Neural crest cell (in vitro differentiated cells): ENCODE measurements at places on chromosomes 2 and 18. TPM values are rescaled to one million over a fixed set of nuclear protein-coding genes. Genes with fewer than 3 reads are reported as not detected.
A peak's percentile ranks its signal among the peaks of the same experiment; 100 is the strongest.

SPC25 gene
- total RNA-seq = 39.3 and 40.8 TPM in 2 replicates

CHRND gene
- total RNA-seq = 4.1 and 5.8 TPM in 2 replicates

- no peaks in the 10 kb centered on the region for H3K4me1 ChIP-seq
- H3K4me3 ChIP-seq = no peak overlapping the region
- no peak overlapping the region for H3K27ac ChIP-seq
- no peaks in the 10 kb centered on the region for H3K27me3 ChIP-seq
Observed at GRCh38 chr2:34912084-34912483, 1313.0 kb upstream of the FAM98A start.

DNA sequence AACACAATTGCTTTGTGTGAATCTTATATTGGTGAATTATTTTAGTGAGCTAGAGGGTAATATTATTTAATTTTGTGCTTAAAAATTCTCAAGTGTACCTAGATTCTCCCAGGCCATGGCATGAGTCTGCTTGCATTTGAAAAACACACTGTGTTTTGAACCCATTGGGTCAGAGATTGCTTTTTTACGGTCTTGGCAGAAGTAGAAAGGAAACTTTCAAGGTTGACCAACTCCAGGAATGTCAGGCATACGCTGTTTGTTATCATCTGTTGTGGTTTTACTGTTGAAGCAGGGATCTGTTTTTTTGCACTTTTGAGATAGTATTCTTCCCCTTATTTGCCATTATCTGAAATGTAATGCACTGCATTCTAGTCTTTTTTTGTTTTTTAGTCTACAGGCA, 377.4 kb downstream of the RPRM start:
- H3K4me3 ChIP-seq = no peak overlapping the region
- no peak overlapping the region for H3K27ac ChIP-seq
- no peaks in the 10 kb centered on the region for H3K4me1 ChIP-seq
- no peaks in the 10 kb centered on the region for H3K36me3 ChIP-seq

- H3K36me3 ChIP-seq = no peaks in the 10 kb centered on the region
- peak overlapping the region; percentile 64 for H3K27ac ChIP-seq
- peaks cover 8% of the 10 kb centered on the region for H3K4me1 ChIP-seq
- no peaks in the 10 kb centered on the region for H3K27me3 ChIP-seq
- no peak for DNase-seq
- H3K4me3 ChIP-seq = no peak overlapping the region
Observed at GRCh38 chr2:168594778-168595177, 138.7 kb downstream of the CERS6 start.
